ENCODE measurements at places on chromosomes 11 and 22.

DNA sequence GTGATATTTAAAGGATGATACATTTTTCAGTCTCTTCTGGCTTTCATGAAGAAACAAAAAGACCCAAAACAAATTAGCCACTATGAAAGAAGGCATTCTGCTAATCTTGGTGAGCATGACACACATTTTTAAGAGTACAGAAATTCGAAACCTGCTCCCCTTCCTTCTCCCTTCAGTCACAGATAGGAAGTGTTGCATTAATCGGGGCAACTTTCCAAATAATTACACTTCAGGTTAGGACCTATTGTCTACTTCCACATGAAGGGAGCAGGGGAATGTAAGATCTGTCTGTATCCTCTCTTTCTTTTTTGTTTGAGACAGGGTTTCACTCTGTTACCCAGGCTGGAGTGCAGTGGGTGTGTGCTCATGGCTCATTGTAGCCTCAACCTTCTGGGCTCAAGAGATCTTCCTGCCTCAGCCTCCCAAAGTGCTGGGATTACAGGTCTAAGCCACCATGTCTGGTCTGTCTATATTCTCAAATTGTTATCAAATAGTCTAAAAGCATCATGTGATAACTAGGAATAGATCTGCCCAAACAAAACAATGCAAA is 45.8 kb downstream of the NCAM1 start:
- no peak for DNase-seq

DNA sequence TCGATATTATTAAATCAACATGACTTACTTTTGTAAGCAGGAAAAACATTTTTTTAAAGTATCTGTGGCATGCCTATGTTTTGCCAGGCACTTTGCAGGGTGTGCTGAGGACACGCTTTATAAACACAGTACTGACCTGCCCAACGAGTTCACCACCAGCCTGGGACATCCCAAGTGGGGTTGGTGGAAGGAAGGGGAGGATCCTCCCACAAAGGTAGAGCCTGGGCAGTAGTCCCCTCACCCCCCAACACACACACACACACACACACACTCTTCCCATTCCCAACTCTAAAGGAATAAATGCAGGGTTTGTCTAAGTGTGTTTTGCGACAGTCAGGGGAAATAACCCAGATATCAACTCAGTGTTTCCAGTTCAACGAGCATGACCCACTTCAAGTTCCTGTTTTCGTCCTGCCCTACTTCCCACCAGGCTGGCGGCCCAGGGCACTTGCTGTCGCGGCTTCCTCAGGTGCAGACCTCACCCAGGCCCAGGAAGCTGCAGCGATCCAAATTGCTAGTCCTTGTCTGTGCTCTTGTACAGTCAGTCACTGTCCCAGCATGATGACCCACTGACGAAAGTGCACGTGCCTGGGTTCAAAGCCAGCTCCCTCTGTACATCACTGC is 3.1 kb downstream of the CERK start:
- peak; percentile 55 for DNase-seq

GRCh38 chr11:60771879-60772525 is 13.1 kb upstream of the MS4A10 start:
- no peak for DNase-seq

DNA sequence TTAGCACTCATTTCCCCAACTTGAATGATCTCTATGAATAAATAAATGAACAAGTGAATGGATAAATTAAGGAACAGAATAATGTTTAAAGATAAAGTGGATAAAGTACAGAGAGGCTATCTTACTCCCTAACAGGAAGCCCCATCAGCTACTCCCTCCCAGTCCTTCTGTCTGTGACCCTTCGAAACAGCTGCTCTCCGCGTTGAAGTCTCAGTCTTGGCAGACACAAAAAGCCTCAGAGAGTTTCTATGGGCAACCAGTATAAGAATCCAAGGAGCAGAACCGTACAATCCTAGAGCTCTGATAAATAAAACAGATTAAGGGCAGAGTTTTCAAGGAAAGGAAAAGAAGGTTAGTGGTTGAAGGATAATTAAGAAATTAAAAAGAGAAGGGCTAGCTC is 35.0 kb downstream of the GUCY1A2 start:
- no peak for DNase-seq
